ENCODE measurements at places on chromosomes 5 and 9.

GRCh38 chr5:145778144-145778900, 56.8 kb downstream of the PRELID2 start:
- no peak for DNase-seq

DNA sequence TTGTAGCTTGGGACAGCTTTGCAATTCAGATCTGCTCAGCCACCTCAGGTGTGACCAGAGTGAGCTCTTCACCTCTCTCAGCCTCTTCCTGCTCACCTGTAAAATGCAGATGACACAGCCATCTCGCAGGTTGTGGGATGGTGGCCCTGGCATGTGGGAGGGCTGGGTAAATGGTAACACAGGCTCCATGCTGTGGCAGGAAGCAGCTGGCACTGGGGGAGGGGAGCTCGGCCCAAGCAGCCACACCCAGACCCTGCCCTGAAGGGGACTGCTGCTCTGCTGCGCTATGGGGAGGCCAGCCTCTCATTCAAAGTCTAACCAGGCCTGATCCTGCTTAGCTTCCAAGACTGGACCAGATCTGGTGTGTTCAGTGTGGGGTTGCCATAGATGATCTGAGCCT, 24.1 kb downstream of the PHF2 start:
- no peak for DNase-seq

- no peak for DNase-seq
Measured at GRCh38 chr5:137392261-137392660, 106.9 kb downstream of the SPOCK1 start.

GRCh38 chr5:80698369-80698768, 43.6 kb upstream of the DHFR start:
- no peak for DNase-seq

GRCh38 chr5:91332267-91333045, 50.7 kb downstream of the ARRDC3 start:
- DNase-seq = peak; percentile 72

GRCh38 chr9:120740132-120740531, 25.9 kb upstream of the MEGF9 start:
- no peak for DNase-seq

DNA sequence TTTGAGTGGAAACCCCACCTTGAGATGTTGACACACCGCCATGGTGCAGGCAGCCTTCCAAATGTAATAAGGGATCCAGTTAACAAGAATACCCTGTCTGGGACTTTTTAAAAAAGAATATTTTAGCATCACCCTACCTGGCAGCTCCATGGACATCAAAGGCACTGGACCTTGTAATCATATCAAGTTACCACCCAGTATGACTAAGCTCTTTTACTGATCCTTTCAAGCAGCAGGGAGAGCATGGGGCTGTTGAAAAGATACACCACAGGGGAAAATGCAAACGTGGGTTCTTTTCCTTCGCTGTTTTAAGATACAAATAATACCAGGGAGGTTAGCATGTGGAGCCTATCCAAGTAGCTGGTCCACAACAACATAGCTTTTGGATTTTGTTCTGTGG, 211.2 kb downstream of the SAXO1 start:
- DNase-seq = peak; percentile 47

GRCh38 chr9:2991292-2991691, 147.4 kb upstream of the PUM3 start:
- no peak for DNase-seq

GRCh38 chr5:179422213-179422855, 77.1 kb upstream of the ADAMTS2 start:
- DNase-seq = no peak
